Osteocyte (in vitro differentiated cells): ENCODE measurements at places on chromosomes 12 and 14.

DNA sequence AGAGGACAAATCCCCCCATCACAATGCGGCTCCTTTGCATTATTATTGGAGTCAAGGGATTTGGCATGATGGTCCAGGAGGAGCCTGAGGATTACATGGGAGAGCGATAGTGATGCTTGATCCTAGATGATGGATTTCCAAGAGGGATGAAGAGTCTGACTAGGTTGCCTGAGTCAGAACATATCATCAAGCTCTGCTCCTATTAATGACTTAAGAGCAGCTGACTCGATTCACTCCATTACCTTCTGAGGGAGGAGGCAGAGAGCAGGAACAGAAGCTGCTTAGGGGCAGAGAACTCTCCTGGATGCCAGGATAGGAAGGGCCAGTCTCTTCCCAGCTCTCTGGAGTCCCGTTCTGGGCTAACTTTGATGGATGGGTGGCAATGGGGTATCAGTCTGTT lies 54.0 kb upstream of the CISTR start:
- no peak overlapping the region for H3K4me3 ChIP-seq
- DNase-seq = no peak
- H3K27me3 ChIP-seq = peaks cover 35% of the 10 kb centered on the region
- H3K36me3 ChIP-seq = no peaks in the 10 kb centered on the region
- no peak overlapping the region for H3K27ac ChIP-seq

GRCh38 chr12:105955976-105956375 lies 182.8 kb downstream of the NUAK1 start:
- H3K27me3 ChIP-seq = no peaks in the 10 kb centered on the region
- H3K4me3 ChIP-seq = no peak overlapping the region
- DNase-seq = no peak
- H3K36me3 ChIP-seq = no peaks in the 10 kb centered on the region

- no peak overlapping the region for H3K4me3 ChIP-seq
- H3K36me3 ChIP-seq = no peaks in the 10 kb centered on the region
- H3K4me1 ChIP-seq = no peaks in the 10 kb centered on the region
- no peak overlapping the region for H3K27ac ChIP-seq
- no peak for DNase-seq
These were observed 26.2 kb upstream of the LRRK2 start for GRCh38 chr12:40198601-40199000.

DNA sequence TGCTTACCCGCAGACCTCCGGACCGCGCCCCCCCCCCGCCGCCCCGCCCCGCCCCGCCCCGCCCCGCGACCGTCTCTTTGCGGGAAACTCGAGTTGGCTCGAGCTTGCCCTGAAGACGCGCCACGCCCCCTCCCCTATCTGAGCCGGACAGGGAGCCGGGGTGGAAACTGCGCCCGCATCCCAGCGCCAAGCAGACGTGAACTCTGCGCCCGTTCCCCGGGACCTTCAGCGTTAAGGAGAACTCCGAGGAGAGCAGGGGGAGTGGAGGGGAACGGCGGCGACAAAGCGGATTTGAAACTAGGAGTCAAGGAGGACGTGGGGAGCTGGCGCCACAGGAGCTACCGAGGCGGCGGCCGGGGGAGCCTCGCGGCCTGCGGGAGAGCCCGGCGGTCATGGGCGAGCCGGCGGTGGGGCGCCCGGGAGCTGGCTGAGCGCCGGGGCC lies at the start of gene KCNK13:
Gene KCNK13, plus strand, starts transcription at position 310 of the 442 bp plus-strand sequence. CDS start 212 bp downstream, outside the sequence.
- H3K36me3 ChIP-seq = no peaks in the 10 kb centered on the region
- H3K27me3 ChIP-seq = peaks cover 68% of the 10 kb centered on the region
- peaks cover 18% of the 10 kb centered on the region for H3K4me1 ChIP-seq

- peaks cover 15% of the 10 kb centered on the region for H3K27me3 ChIP-seq
- no peaks in the 10 kb centered on the region for H3K4me1 ChIP-seq
- no peak for DNase-seq
- H3K4me3 ChIP-seq = no peak overlapping the region
These were observed 162.0 kb downstream of the IPO8 start for GRCh38 chr12:30533558-30534265.
